NCI-H524 treated with DMSO at 0.1 percent for 48 hours (cell line): ENCODE measurements at places on chromosomes 1 and 21.

- DNase-seq = no peak
Observed at GRCh38 chr1:85849660-85850059, 141.4 kb upstream of the ZNHIT6 start.

GRCh38 chr1:222704260-222704659, 8.0 kb downstream of the AIDA start:
- no peak for DNase-seq

DNA sequence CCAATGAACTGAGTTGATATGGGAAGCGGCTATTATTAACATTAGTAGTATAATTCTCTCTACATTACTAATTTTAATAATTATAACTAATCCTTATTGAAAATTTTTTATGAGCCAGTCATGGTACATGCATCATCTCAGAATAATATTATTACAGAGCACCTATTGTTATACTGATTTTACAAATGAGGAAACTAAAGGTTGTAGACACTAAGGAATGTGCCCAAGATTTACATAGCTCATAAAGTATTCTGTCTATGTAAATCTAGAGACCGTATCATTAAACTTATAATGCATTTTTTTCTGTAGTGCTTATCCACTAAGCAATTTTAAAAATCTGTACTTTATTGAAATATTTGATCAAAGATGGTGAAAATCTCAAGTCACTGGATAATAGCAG, 825.9 kb downstream of the PLA2G4A start:
- DNase-seq = no peak

GRCh38 chr21:23699402-23699801, 1907.9 kb downstream of the MRPL39 start:
- DNase-seq = no peak

DNA sequence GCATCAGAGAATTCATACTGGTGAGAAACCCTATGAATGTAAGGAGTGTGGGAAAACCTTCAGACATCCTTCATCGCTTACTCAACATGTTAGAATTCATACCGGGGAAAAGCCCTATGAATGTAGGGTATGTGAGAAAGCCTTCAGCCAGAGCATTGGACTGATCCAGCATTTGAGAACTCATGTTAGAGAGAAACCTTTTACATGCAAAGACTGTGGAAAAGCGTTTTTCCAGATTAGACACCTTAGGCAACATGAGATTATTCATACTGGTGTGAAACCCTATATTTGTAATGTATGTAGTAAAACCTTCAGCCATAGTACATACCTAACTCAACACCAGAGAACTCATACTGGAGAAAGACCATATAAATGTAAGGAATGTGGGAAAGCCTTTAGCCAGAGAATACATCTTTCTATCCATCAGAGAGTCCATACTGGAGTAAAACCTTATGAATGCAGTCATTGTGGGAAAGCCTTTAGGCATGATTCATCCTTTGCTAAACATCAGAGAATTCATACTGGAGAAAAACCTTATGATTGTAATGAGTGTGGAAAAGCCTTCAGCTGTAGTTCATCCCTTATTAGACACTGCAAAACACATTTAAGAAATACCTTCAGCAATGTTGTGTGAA, 12.8 kb downstream of the ZFP69B start:
- no peak for DNase-seq

DNA sequence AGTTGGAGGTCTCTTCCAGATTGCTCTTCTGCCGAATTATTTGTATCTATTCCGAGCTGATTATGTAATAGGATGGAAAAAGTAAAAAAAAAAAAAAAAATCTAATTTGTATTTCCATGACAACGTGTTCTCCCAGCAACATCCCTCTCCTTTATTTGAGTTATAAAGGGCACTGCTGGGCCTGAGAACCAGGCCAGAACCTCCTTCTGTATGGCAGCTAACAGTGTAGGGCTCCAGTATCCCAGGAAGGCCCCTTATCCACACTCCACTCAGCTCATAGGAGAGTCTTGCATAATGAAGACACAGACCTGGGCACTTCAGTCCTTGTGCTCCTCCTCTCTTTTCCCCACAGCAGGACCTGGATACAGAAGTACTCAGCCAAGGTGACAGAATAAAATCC, 3.7 kb upstream of the IPO9 start:
- DNase-seq = no peak

- no peak for DNase-seq
Observed at GRCh38 chr1:112636597-112637253, 17.1 kb downstream of the CAPZA1 start.

DNA sequence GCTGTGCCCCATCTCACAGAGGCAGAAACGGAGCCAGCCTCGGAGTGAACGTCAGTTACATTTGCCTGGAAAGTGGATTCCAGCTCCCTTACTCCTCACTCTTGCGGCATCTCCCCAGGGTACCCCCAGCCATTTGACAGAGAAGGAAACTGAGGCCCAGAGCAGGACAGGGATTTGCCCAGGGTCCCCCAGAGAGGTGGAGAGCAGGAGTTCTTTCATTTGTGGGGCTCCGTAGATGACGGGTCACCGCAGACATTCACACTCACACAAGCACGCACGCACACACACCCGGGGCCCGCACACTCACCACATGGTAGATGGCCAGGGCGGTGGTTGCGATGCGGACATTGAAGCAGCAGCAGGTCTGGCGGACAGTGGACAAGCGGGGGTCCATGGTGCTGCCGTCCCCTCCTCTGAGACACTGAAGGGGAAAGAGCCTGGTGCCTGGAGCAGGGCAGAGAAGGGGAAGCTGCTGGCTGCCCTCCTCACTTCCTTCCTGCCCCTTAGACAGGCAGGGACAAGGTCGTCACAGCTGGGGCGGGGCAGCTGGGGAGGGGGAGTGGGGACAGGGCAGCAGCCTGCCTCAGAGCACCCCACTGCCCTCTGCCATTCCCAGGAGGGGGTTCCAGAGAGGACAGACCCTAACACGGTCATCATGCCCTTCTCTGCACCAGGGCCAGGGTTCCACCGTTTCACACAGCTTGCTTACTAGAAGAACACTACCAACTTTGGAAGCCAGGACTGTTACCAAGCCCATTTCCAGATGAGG, at the start of gene LAPTM5:
TSS of gene LAPTM5 (minus strand) at position 423 of the 769 bp plus-strand sequence. CDS start at position 394, 29 bp downstream.
- DNase-seq = no peak

GRCh38 chr1:87284456-87285240, 44.0 kb upstream of the LMO4 start:
- DNase-seq = no peak

DNA sequence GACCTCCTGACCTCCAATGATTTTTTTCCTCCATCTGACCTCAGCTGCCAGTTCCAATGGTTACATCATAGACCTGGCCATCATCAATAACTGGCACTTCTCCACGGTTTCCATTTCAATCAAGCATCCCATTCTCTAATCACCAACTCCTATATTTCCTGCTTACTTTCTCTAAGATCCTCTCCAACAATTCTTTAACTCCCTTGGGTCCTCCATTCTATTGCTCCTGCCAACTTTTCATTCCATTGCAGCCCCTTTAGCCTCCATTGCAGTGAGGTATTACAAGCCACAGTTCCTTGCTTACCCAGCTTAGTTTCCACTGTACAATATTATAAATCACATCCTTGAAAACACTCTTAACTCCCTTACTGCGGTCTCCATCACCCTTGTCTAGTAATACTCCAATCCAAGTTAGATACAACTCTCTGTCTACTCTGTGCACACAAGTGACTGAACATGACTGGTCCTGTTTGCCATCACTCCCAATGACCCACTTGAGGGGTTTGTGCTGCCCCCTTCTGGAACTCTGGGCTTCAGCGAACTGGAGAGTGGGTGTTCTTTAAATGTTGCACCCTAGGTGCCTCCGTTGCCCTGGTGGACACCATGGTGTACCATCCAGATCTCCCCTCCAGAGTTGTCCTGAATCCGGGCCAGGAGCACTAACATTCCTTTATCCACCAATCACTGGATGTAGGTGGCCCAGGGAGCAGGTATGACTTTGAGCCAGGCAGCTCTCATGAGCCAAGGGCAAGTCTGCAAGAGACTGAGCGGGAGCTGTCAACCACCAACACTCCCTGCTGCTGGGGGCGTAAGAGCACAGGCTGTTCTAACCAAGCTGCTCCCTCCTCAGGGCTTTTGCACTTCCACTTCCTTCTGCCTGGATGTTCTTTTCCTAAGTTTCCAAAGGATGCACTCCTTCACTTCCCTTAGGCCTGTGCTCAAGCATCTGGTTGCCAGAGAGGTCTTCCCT, 3.7 kb upstream of the FNDC7 start:
- DNase-seq = no peak

GRCh38 chr1:27058966-27059669, 46.5 kb upstream of the TENT5B start:
- no peak for DNase-seq

- DNase-seq = no peak
Observed at GRCh38 chr1:61078618-61079295, 3.6 kb upstream of the NFIA start.

DNA sequence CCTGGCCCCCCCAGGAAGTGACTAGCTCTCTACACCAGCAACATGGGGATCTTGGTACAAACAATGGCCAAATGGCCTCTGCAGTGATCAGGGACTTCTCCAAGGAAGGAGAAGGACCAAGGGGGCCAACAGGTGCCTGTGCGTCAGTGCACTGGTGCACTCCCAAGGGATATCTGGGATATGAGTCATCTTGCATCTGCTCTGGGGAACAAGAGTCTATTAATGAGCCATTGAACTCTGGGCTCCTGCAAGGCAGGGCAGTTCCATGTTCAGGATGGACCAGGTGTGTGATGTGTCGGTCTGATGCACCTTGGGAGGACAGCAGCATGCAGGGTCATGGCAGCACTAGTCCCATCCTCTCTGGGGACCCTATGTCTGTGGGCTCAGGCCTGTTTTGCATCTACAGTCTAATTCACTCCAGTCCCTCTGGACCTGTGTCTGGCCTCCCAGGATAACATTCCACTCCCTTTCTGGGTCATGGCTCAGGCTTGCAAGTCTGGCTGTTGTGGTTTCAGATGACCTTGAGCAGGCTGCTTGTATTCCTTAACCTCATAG, 125.3 kb downstream of the TRABD2B start:
- DNase-seq = no peak

DNA sequence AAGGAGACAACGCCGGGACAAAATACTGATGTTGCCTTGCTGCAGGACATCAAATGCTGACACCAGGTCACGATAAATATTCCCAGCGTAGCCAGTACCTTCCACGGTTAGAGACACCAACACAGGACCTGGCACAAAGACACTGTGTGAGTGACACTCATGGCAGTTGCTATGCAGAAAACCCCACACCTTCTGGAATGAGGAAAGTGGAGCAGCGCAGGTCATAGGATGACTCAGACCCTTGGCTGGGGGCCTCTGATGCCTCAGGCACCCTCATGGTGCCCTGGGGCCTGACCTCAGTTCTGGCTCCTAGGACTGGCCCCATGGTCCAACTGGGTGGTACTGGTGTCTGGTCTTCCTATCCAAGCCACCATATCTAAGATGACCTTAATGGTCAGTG, 7.0 kb downstream of the DCST2 start:
- DNase-seq = no peak

- DNase-seq = no peak
Observed at GRCh38 chr1:80113168-80114038, 1106.9 kb upstream of the ADGRL4 start.

DNA sequence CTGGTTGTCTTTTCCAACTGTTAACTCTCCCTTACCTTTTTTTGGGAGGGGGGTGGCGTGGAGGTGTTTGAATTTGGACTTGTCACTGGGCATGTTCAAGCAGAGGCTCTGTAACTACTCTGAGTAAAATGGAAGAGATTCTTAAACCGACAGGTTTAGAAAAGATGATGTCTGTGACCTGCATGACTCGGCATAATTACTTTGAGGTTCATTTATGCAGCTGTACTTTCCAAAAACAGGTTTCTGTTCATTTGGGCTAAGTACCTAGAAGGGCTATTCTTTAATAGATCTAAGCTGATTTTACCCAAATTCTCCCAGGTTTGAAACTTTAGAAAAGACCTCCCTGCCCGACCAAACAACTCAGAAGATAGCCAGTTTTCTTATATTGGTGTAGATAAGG, 80.3 kb downstream of the SLC35A3 start:
- no peak for DNase-seq

DNA sequence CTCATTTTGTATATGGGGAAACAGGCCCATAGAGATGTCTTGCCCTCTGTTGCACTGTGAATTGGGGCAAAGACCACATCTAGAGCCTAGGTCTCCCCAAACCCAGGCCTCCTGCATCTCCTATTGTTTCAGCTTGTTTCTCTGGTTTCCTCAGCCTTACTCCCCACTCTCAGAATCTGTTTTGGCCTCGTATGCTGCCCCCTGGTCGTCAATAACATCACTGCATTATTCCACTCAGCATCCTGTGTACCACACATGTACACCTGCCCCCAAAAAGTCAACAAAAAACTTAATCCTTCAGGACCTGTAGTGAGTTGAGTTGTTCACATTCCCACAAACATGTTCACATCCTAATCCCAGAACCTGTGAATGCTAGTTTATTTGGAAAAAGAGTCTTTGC, 184.8 kb downstream of the BRINP2 start:
- DNase-seq = no peak

DNA sequence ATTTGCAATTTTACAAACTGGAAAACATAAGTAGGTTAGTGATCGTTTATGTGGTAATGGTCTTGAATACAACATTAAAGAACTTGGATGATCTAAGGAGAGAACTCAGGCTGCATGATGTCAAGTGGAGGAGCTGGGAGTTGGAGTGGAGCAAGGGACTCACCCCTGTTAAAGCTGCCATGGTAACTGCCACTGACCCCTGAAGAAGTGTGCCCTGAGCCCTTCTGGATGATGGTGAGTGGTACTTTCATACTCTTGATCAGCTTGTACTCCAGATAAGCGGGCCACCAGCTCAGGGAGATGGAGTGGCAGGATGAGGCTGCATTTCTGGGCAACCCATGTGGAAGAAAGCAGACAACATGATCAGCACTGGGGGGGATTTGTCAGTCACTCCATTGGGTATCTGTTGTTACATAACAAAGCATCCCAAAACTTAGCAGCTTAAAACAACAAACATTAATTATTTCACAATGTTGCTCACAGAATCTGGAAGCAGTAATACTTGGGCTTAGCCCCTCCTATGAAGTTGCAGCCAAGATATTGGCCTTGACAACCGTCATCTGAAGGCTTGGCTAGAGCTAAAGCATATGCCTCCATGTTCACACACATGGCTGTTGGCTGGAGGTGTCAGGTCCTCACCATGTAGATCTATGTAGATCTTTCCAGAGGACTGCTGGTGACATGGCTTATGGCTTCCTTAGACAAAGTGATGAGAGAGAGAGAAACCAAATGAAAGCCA, 213.8 kb downstream of the DUSP10 start:
- no peak for DNase-seq

- DNase-seq = no peak
Observed at GRCh38 chr1:108691128-108691941, 775 bp upstream of the PRPF38B start.

DNA sequence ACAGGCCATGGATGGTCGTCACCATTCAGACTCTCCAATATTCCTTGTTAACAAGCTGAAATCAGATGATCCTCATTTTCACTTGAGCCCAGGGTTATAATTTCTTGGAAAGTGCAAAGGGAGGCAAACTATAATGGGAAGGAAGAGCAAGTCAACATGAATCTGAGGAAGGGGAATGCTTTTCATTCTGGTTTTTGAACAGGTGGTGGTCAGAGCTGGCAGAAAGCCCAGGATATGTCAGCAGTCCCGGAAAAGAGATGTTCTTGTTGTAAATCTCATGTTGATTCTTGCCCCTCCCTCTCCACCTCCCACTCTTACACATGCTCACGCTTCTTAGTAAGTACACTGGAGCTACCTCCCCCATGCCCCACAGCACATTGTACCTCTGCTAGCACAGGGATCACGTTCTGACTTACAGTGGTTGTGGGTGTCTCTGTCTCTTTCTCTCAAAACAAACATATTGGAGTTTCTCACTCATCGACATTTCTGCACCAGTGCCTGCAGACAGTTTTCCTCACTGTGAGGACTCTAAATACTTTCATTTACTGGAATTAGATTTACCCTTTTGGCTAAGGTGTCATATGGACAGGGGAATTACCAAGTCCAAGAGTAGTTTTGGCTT, 77.6 kb downstream of the XCL2 start:
- peak; percentile 73 for DNase-seq

- no peak for DNase-seq
Observed at GRCh38 chr1:154911691-154912550, 24.6 kb downstream of the PMVK start.
